ENCODE measurements at places on chromosomes 1 and 21. TPM values are rescaled to one million over a fixed set of nuclear protein-coding genes. Genes with fewer than 3 reads are reported as not detected.

- no peaks in the 10 kb centered on the region for H3K36me3 ChIP-seq
- no peak for DNase-seq
- H3K4me3 ChIP-seq = no peak overlapping the region
- H3K27me3 ChIP-seq = no peaks in the 10 kb centered on the region
Observed at GRCh38 chr1:203546274-203546673, 52.3 kb downstream of the OPTC start.

GRCh38 chr1:22747735-22748073, 37.1 kb downstream of the EPHB2 start:
- H3K27me3 ChIP-seq = no peaks in the 10 kb centered on the region
- no peaks in the 10 kb centered on the region for H3K4me1 ChIP-seq
- no peak overlapping the region for H3K27ac ChIP-seq
- no peak overlapping the region for H3K4me3 ChIP-seq
- no peak for DNase-seq

BCAS2 gene
- total RNA-seq = 28.7 TPM

GRCh38 chr1:219372916-219373615, 199.4 kb downstream of the LYPLAL1 start:
- H3K27ac ChIP-seq = no peak overlapping the region
- H3K36me3 ChIP-seq = no peaks in the 10 kb centered on the region
- H3K4me3 ChIP-seq = no peak overlapping the region
- H3K4me1 ChIP-seq = no peaks in the 10 kb centered on the region
- no peak for DNase-seq

DNA sequence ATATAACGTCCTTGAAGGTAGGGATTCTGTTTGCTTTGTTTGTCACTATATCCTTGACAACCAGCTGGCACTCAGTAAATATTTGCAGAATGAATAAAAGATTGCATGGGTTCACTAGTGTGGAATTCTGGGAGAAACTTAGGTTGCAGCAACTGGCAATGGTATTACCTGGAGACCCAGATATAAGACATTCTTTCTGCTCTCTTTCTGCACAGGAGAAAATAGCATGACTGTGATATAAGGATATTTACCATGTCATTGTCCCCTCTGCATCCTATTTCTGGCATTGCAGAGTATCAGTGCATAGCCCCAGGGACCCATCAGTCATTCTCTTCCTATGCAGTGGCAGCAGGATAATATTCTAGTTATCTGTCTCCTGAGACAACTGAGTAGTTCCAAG, 308.9 kb upstream of the LRRC7 start:
- DNase-seq = no peak
- no peak overlapping the region for H3K27ac ChIP-seq
- H3K4me3 ChIP-seq = no peak overlapping the region
- H3K36me3 ChIP-seq = no peaks in the 10 kb centered on the region
- H3K4me1 ChIP-seq = no peaks in the 10 kb centered on the region

DNA sequence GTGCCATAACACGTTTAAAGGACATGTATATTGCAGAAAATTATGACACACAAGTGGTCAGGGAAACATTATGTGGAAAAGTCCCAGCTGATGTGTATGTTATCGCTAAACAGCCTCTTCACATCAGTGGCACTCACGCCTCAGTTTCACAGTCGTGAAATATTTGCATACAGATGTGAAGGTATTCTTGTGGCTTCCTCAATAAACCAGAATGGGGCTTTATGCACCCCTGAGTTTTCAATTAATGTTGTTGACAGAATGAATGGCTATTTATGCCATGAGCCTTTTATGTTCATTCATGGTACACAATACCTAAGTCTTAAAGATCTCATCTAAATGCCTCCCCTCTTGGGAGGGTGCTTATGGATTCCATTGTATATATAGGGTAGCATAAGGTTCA, 202.1 kb upstream of the ADGRL2 start:
- H3K4me1 ChIP-seq = no peaks in the 10 kb centered on the region
- no peak overlapping the region for H3K4me3 ChIP-seq
- no peak overlapping the region for H3K27ac ChIP-seq
- no peak for DNase-seq

DNA sequence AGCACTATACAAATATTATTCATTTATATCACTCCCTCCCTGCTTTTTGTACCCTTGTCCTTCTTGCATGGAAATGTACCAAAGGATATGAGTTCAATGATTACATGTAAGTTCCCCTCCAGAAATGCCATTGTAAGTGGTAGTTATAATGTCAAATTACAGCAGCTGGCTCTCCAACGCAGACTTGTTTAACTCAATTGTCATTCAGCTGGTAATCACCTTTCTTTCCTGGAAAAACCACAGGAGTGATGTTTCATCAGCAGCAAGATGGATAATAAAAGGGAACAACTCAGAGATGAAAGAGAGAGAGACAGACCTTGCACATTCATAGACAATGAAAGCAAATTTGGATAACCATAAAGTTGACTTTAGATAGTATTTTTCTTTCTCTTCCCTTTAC, 578.6 kb upstream of the PBX1 start:
- no peak overlapping the region for H3K4me3 ChIP-seq
- no peak for DNase-seq
- H3K36me3 ChIP-seq = no peaks in the 10 kb centered on the region
- no peaks in the 10 kb centered on the region for H3K4me1 ChIP-seq
- no peak overlapping the region for H3K27ac ChIP-seq
- H3K27me3 ChIP-seq = no peaks in the 10 kb centered on the region

GJA5 gene
- total RNA-seq = 7.0 TPM

GRCh38 chr1:24644100-24644384, 940 bp downstream of the SRRM1 start:
- peak overlapping the region; percentile 99 for H3K27ac ChIP-seq
- H3K4me3 ChIP-seq = peak overlapping the region; percentile 86
- DNase-seq = no peak
- H3K36me3 ChIP-seq = peaks cover 35% of the 10 kb centered on the region
- peaks cover 20% of the 10 kb centered on the region for H3K4me1 ChIP-seq

- H3K4me3 ChIP-seq = no peak overlapping the region
- no peaks in the 10 kb centered on the region for H3K36me3 ChIP-seq
- H3K27me3 ChIP-seq = no peaks in the 10 kb centered on the region
Observed at GRCh38 chr1:76269155-76269554, 194.6 kb downstream of the ST6GALNAC3 start.

RNU1-1 gene
- 1,745 TPM for total RNA-seq

PPM1J gene
- 6.4 TPM for total RNA-seq

- no peak for DNase-seq
- H3K4me3 ChIP-seq = peak overlapping the region; percentile 84
- peak overlapping the region; percentile 70 for H3K27ac ChIP-seq
- no peaks in the 10 kb centered on the region for H3K36me3 ChIP-seq
- peaks cover 6% of the 10 kb centered on the region for H3K4me1 ChIP-seq
Observed at GRCh38 chr1:47024141-47024801, 802 bp downstream of the CYP4X1 start.

GRCh38 chr1:168031198-168031597, 94.3 kb upstream of the MPC2 start:
- H3K27me3 ChIP-seq = no peaks in the 10 kb centered on the region
- DNase-seq = no peak
- no peak overlapping the region for H3K27ac ChIP-seq
- no peak overlapping the region for H3K4me3 ChIP-seq
- H3K36me3 ChIP-seq = peaks cover 42% of the 10 kb centered on the region

DNA sequence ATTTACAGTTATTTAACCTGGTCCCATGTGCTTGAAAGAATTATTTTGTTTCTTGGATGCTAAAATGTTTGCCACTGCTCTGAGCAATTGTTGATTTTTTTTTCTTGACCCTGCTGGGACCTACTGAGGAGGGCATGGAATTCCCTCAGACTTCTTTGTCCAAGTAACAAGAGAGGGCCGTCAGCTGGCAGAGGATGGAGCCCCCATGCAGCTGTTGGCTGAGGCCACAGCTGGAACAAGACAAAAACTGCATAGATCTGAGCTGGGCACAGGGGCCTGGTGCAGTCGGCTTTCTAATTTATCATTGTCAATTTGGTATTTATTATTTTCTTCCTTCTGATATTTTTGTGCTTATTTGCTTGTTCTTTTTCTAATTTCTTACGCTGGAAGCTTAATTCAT, 39.6 kb upstream of the ABCG1 start:
- H3K4me3 ChIP-seq = no peak overlapping the region
- no peak for DNase-seq
- H3K4me1 ChIP-seq = no peaks in the 10 kb centered on the region
- H3K27me3 ChIP-seq = no peaks in the 10 kb centered on the region
- no peaks in the 10 kb centered on the region for H3K36me3 ChIP-seq

GRCh38 chr1:97632075-97632474, 288.8 kb downstream of the DPYD start:
- no peaks in the 10 kb centered on the region for H3K27me3 ChIP-seq
- no peaks in the 10 kb centered on the region for H3K4me1 ChIP-seq
- no peak overlapping the region for H3K4me3 ChIP-seq

MYOG gene
- 451 TPM for total RNA-seq

- no peaks in the 10 kb centered on the region for H3K4me1 ChIP-seq
- no peak overlapping the region for H3K27ac ChIP-seq
- no peaks in the 10 kb centered on the region for H3K36me3 ChIP-seq
Observed at GRCh38 chr1:39722495-39722894, 16.2 kb upstream of the PPIE start.

GRCh38 chr1:116123837-116124533, 12.8 kb downstream of the MAB21L3 start:
- DNase-seq = no peak
- no peaks in the 10 kb centered on the region for H3K4me1 ChIP-seq
- no peaks in the 10 kb centered on the region for H3K27me3 ChIP-seq
- H3K36me3 ChIP-seq = no peaks in the 10 kb centered on the region
- no peak overlapping the region for H3K4me3 ChIP-seq
- no peak overlapping the region for H3K27ac ChIP-seq

DNA sequence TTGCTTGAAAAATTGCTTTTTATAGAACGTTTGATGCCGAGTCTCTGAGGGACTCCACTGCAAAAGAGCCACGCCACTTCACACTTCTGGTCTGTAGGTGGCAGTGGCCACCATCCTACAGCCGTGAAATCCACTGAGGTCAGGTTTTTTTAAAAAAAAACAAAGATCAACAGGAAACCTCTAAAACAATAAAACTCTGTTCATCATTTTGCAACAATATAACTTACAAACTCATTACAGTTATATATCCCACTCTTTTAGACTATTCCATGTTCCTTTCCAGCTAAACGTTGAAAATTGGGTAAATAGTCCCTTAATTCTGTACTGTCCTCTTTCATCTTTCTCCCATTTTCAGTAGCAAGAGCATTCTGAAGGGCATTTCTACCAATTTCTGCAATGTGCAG, 64.6 kb upstream of the FMN2 start:
- no peak overlapping the region for H3K27ac ChIP-seq
- H3K4me3 ChIP-seq = no peak overlapping the region
- H3K36me3 ChIP-seq = no peaks in the 10 kb centered on the region

DNA sequence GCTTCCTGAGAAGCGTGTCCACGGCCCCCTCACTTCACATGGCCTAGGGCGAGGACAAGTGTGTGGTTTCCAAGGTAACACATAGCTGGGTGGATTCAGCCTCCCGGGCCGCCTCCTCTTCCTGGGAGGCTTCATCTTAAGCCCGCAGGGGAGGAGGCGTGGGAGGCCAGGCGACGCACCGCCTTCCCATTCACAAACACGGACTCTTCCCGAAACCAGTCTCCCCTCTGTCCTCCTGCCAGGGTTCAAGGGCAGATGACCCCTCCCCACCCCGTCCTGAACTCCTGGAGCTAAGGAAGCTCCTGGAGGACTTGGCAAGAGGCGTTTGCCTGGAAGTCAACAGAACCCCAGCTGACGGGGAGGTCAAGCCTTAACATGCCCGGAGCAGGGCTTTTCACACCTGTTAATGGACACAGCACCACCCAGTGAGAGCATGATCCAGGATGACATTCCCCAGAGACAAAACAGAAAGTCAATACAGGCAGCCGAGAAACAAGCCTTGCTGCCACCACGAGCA, 56.7 kb downstream of the KCNN3 start:
- H3K4me1 ChIP-seq = peaks cover 49% of the 10 kb centered on the region
- peak overlapping the region; percentile 76 for H3K27ac ChIP-seq
- H3K36me3 ChIP-seq = peaks cover 12% of the 10 kb centered on the region
- H3K27me3 ChIP-seq = no peaks in the 10 kb centered on the region
- DNase-seq = no peak

ZMYND12 gene
- 1.0 TPM for total RNA-seq

- H3K4me1 ChIP-seq = peaks cover 10% of the 10 kb centered on the region
- no peaks in the 10 kb centered on the region for H3K27me3 ChIP-seq
- H3K36me3 ChIP-seq = no peaks in the 10 kb centered on the region
- DNase-seq = peak; percentile 65
- peak overlapping the region; percentile 93 for H3K4me3 ChIP-seq
- H3K27ac ChIP-seq = peak overlapping the region; percentile 93
Observed at GRCh38 chr1:165828103-165828668, 772 bp downstream of the UCK2 start.

ST6GALNAC5 gene
- not detected for total RNA-seq

GRCh38 chr1:206521127-206521526, 13.8 kb downstream of the RASSF5 start:
- H3K4me3 ChIP-seq = no peak overlapping the region
- H3K4me1 ChIP-seq = no peaks in the 10 kb centered on the region
- H3K27me3 ChIP-seq = no peaks in the 10 kb centered on the region
- no peaks in the 10 kb centered on the region for H3K36me3 ChIP-seq

LMX1A gene
- total RNA-seq = 0.36 TPM

DNA sequence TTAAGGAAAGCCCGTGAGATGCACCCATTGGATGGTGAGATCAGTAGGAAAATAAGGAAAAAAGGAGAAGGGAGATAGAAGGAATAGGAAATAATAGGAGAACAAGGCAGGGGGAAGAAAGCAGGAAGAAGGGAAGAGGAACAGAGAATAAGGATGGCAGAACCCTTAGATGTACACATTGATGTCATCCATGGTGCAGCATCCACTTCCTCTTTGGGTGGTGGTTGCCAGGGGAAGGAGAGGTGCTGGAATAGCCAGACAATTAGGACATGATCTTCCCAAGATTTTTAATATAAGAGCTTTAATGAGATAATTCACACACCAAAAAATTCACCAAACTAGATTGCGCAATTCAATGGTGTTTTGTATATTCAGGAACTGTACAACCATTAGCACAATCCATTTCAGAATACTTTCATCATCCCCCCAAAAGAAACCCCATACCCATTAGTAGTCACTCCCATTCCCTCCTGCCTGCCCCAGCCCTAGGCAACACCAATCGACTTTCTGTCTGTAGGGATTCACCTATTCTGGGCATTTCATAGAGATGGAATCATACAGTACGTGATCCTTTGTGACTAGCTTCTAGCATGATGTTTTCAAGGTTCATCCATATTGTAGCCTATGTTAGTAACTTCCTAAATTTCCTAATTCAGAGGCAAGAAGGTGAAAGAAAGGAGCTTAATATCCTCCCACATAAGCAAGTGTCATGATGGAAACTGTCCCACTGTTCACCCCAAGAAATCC, 121.4 kb downstream of the PLXNA2 start:
- no peak for DNase-seq
- no peak overlapping the region for H3K27ac ChIP-seq
- H3K4me3 ChIP-seq = no peak overlapping the region

- H3K27ac ChIP-seq = no peak overlapping the region
- no peaks in the 10 kb centered on the region for H3K27me3 ChIP-seq
- H3K4me3 ChIP-seq = no peak overlapping the region
- peaks cover 11% of the 10 kb centered on the region for H3K4me1 ChIP-seq
- no peak for DNase-seq
- no peaks in the 10 kb centered on the region for H3K36me3 ChIP-seq
Observed at GRCh38 chr1:230735447-230735846, 11.7 kb upstream of the CAPN9 start.

GRCh38 chr1:31762726-31763670, 1.1 kb downstream of the ADGRB2 start:
- peak overlapping the region; percentile 70 for H3K4me3 ChIP-seq
- H3K36me3 ChIP-seq = no peaks in the 10 kb centered on the region
- H3K27me3 ChIP-seq = no peaks in the 10 kb centered on the region
- peak; percentile 83 for DNase-seq
- peaks cover 11% of the 10 kb centered on the region for H3K4me1 ChIP-seq
